ENCODE measurements at places on chromosomes 1 and 21.

GRCh38 chr1:224245188-224245587 lies 62.1 kb downstream of the DEGS1 start:
- DNase-seq: peak; percentile 71

- DNase-seq: no peak
These were observed 303.2 kb upstream of the FAM78B start for GRCh38 chr1:166470014-166470413.

DNA sequence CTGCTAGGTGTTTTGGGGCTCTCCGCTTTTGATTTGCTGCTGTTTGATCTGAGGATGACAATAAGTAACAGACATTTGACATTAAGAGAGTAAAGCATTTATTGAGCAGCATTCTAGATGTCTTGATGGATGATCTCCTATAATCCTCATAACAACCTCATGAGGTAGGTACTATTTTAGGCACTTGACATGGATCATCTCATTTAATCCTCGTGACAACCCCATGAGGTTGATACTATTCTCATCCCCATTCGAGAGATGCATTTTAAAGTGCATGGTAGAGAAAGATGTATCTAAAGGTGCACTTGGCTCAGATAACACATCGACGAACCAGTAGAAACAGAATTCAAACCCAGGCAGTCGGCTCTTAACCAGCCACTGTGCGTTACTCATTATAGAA lies 26.6 kb downstream of the TCEA3 start:
- no peak for DNase-seq

DNA sequence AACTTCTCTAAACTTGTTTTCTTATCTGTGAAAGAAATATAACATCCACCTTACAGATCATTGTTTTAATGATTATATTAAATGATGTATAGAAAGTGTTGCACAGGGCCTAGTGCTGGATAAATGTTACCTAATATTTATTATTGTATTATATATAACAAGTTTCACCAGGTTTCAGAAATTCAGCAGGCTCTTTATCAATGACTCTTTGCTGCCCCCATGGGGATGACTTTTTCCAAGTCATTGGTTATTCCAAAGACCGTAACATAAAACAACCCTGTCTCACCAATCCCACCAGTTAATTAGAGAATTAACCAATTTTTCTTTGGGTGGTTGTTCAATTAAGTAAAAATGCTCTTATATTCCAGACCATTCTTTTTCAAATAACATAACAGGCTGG lies 7.3 kb upstream of the DEDD start:
- DNase-seq: peak; percentile 50

DNA sequence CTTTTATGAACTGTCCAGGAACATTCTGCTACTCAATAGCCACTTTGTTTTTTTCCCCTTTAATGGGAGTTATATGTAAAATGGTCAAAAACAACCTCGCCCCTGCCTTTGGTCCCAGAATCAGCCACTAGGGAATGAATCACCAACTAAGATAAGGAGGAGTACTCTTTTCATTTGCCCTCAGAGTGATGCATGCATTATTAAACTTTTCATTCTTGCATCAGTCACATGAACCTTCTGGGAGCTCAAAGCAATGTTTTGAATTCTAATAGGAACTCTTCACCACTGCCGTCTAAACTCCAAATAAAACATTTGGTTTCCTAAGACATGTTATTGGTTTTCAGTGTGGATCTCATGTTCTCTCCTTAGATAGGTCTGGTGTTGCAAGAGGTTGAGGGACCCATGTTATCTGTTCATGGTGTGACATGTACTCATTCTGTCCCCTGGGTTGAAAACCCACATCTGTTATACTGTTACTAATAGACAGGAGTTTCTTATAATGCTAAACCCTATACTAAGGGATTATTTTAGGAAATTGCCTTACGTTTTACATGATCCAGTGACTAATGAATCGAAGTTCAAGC lies 17.8 kb upstream of the HSD17B7 start:
- no peak for DNase-seq

DNA sequence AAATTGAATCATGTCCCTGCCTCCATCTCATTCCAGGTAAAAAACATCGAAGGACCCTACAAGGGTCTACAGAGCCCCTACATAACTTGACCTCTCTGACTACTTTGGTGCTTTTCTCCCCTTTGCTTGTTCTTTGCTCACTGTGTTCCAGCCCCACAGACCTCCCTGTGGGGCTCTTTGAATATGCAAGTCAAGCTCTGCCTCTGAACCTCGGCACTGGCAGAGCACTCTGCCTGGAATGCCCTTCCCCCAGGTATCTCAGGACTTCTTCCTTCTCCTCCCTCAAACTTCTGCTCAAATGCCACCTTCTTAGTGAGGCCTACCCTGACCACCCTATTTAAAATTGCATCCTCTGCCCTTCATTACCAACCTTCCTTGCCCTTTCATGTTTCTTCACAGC lies 87.8 kb upstream of the CD34 start:
- no peak for DNase-seq

DNA sequence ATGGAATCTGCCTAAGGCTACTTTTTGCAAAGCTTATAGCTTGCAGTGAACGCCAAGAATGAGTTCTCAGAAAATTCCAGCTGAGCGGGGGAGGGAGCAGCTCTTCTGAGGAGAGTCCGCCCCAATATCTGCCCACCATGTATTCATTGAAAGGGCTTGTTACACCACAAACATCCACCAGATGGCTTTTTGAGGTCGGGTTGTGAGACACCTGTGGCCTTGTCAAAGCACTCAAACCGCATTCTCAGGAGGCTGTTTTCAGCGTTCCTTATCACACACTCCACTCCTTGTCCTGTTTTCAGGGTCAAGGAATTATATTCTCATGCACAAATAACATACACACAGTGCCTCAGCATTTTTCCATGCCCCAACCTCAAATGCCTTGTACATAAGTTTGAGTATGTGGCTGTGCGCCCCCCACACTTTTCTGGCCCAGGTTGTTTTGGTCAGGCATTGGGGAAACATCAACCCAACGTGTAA lies 3.9 kb upstream of the C4BPB start:
- peak; percentile 74 for DNase-seq

- peak; percentile 5 for DNase-seq
These were observed 179.9 kb downstream of the COL24A1 start for GRCh38 chr1:85976516-85977205.

DNA sequence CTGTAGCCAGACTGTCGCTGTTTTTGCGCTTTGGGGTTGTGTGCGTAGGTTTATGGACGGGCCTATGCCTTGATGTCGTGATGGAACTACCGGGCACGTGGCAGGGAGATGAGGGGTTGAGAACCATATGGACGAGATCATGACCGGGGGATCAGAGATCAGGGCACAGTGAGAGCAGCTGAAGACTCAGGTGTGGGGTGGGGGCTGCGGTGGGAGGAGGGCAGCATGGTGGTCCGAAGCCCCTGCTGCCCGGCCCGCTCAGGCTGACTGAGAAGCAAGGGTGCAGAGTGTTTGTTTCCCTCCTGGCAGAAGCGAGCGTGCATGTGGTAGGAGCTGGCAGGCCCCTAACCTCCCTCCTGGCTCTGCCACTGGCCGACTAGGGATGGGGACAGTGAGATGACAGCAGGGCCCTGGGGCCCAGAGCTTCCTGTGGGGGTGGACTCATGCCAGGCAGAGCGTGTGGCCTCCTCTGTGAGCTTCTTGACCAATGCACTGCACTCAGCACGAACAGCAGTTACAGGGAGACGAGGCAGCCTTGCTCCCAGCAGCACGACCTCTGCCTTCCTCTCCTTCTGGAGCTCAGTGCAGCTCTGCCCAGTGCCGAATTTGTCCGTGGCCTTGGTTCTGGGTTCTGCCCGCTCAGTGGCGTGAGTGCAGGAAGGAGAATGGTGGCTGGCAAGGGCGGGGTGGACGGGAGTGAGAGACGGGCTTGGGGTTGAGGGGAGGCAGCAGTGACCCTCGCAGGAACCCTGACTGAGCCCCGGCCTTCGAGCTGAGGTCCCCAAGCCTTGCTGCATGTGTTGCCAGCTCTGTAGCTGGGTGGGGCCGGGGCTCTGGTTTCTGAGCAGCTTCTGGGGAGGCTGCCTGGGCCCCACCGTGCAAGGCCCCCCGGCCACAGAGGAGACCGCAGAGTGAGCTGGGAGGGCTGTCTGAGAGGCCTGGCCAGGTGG lies 22.2 kb upstream of the LRRC3 start:
- no peak for DNase-seq

GRCh38 chr1:31434979-31435378 lies 22.0 kb downstream of the SERINC2 start:
- peak; percentile 55 for DNase-seq

GRCh38 chr21:38269576-38269936 lies 12.8 kb downstream of the KCNJ15 start:
- no peak for DNase-seq

DNA sequence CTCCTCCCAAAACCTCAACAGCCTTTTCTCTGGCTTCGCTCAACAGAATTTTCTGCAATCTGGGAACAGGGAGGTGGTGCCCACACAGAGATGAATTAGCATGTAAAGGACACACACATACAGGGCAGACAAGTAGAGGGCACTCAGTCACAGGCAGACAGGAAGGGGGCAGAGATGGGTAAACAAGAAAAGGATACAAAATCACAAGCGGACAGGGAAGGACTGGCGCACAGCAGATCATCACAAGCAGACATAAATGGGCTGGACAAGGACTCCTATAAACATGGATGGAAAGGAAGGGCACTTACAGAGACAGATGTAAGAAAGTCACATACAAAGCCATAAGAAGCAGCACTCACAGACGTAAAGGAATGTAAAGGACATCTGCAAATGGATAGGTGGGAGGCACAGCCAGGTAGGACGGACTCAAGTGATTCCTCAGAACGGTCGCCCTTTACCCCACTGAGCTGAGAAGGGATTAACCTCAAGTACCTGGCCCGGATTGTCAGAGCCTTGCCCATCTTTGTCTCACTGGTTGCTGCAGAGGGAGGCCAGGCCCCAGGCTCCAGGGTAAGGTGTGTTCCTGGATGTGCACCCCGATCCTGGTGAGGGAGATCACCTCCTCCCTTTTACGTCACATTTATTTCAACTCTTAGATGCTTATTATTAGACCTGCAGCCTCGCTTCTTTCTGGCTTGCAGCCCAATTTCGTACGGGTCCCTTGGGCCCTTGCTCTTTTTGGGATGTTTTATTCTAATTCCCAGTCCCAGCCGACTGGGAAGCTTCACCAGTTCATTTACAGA lies 836 bp upstream of the PRCC start:
- no peak for DNase-seq

- DNase-seq: peak; percentile 30
These were observed 54.0 kb downstream of the RAB3B start for GRCh38 chr1:51936531-51936930.
